T-helper 2 cell treated with Interferon-gamma antibody and Interleukin-4, amounts not matched to agents 100 ng/mL and 5 ng/mL, for 36 hours (primary cell): ENCODE measurements at places on chromosomes 2 and 18. TPM values are rescaled to one million over a fixed set of nuclear protein-coding genes. Genes with fewer than 3 reads are reported as not detected.

Gene CMPK2
- total RNA-seq = 47.0 and 48.5 TPM in 2 replicates

Gene ATOH8
- 0.18 and 0.20 TPM in 2 replicates for total RNA-seq

Gene RAX
- total RNA-seq = not detected in 2 replicates

Gene CYP27A1
- 0.18 TPM in 1 of 2 replicates, not detected in the other for total RNA-seq

Gene DES
- not detected in 2 replicates for total RNA-seq

Gene PRSS56
- total RNA-seq = not detected in 2 replicates

Gene REG1B
- not detected in 2 replicates for total RNA-seq

Gene RTP5
- 0.07 and 0.09 TPM in 2 replicates for total RNA-seq

Gene ALPG
- total RNA-seq = not detected in 2 replicates

Gene RAB31
- 0.57 and 1.1 TPM in 2 replicates for total RNA-seq

Gene PDCD1
- total RNA-seq = 7.3 and 8.3 TPM in 2 replicates

Gene GPR75
- 3.5 and 3.6 TPM in 2 replicates for total RNA-seq

Gene ATP6V1B1
- not detected in 2 replicates for total RNA-seq

Gene TBC1D8
- 0.66 and 0.73 TPM in 2 replicates for total RNA-seq

Gene C2orf72
- 0.07 TPM in 1 of 2 replicates, not detected in the other for total RNA-seq

Gene LCT
- 0.64 and 0.86 TPM in 2 replicates for total RNA-seq

Gene TUBA3D
- not detected in 2 replicates for total RNA-seq

Gene CFAP65
- not detected in 2 replicates for total RNA-seq

Gene HOXD3
- not detected in 2 replicates for total RNA-seq

Gene CCDC141
- 12.7 and 14.5 TPM in 2 replicates for total RNA-seq

Gene TMEM182
- total RNA-seq = 2.3 and 3.2 TPM in 2 replicates

Gene TCF23
- total RNA-seq = not detected in 2 replicates

Gene DNAH7
- total RNA-seq = 0.11 TPM in 1 of 2 replicates, not detected in the other

Gene RESP18
- total RNA-seq = not detected in 2 replicates

Gene ZNF804A
- not detected in 2 replicates for total RNA-seq

Gene SERPINB11
- total RNA-seq = not detected in 2 replicates

Gene DCDC2C
- not detected in 2 replicates for total RNA-seq

Gene SNORC
- total RNA-seq = 1.3 and 1.6 TPM in 2 replicates

Gene POTEI
- total RNA-seq = not detected in 2 replicates

Gene ASXL3
- not detected in 2 replicates for total RNA-seq

Gene SELENOI
- 37.1 and 38.5 TPM in 2 replicates for total RNA-seq

Gene SLC9A2
- total RNA-seq = 0.07 TPM in 1 of 2 replicates, not detected in the other

Gene COL6A3
- total RNA-seq = 0.52 and 0.80 TPM in 2 replicates

Gene TEX44
- total RNA-seq = not detected in 2 replicates

Gene MYO1B
- total RNA-seq = 2.8 and 3.7 TPM in 2 replicates

Gene PROKR1
- not detected in 2 replicates for total RNA-seq

Gene TSN
- 61.5 and 72.2 TPM in 2 replicates for total RNA-seq

Gene NEU2
- not detected in 2 replicates for total RNA-seq

Gene CPO
- not detected in 2 replicates for total RNA-seq

Gene ADGRF3
- 4.8 and 4.9 TPM in 2 replicates for total RNA-seq

Gene FAM168B
- 58.3 and 58.4 TPM in 2 replicates for total RNA-seq

Gene SCYGR4
- not detected in 2 replicates for total RNA-seq

Gene MCEE
- 16.7 and 20.1 TPM in 2 replicates for total RNA-seq

Gene APCDD1
- total RNA-seq = not detected in 2 replicates

Gene SLC4A1AP
- total RNA-seq = 23.8 and 26.3 TPM in 2 replicates

Gene UGT1A5
- not detected in 2 replicates for total RNA-seq

Gene ZNF396
- 0.45 and 0.52 TPM in 2 replicates for total RNA-seq

Gene CXCR4
- total RNA-seq = 94.2 and 97.6 TPM in 2 replicates

Gene SLC16A14
- 1.5 and 1.7 TPM in 2 replicates for total RNA-seq

Gene C2orf80
- not detected in 2 replicates for total RNA-seq

Gene UCN
- 1.5 and 2.0 TPM in 2 replicates for total RNA-seq

Gene G6PC2
- total RNA-seq = not detected in 2 replicates

Gene WDR12
- total RNA-seq = 66.9 and 79.1 TPM in 2 replicates

Gene FSHR
- total RNA-seq = not detected in 2 replicates

Gene FBLN7
- total RNA-seq = 8.2 and 9.0 TPM in 2 replicates

Gene TEKT4
- total RNA-seq = 0.39 and 0.59 TPM in 2 replicates

Gene LRATD1
- total RNA-seq = not detected in 2 replicates

Gene SLC23A3
- total RNA-seq = 1.5 and 2.1 TPM in 2 replicates

Gene KIF5C
- total RNA-seq = 12.5 and 12.8 TPM in 2 replicates
